T-helper 1 cell (primary cell): ENCODE measurements at places on chromosomes 5 and 9.

GRCh38 chr9:17116400-17116837 lies 18.4 kb upstream of the CNTLN start:
- DNase-seq, result no peak

- no peak for DNase-seq
These were observed 2.7 kb downstream of the PCDHGC3 start for GRCh38 chr5:141478321-141478945.

DNA sequence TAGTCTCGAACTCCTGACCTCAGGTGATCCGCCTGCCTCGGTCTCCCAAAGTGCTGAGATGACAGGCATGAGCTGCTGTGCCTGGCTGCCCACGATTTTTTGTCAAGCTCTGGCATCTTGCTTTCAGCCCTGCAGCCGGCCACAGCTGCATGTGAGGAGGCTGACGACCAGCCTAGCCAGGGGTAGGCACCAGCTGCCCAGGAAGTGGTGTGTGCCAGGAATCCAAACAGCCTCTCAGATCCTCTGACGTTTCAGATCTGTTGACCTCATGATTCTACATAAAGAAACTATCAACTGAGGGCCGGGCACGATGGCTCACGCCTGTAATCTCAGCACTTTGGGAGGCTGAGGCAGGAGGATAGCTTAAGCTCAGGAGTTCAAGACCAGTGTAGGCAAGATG lies 19.0 kb downstream of the DYNC2I2 start:
- no peak for DNase-seq

GRCh38 chr9:99567436-99567835 lies 254.2 kb upstream of the NR4A3 start:
- DNase-seq, result no peak

DNA sequence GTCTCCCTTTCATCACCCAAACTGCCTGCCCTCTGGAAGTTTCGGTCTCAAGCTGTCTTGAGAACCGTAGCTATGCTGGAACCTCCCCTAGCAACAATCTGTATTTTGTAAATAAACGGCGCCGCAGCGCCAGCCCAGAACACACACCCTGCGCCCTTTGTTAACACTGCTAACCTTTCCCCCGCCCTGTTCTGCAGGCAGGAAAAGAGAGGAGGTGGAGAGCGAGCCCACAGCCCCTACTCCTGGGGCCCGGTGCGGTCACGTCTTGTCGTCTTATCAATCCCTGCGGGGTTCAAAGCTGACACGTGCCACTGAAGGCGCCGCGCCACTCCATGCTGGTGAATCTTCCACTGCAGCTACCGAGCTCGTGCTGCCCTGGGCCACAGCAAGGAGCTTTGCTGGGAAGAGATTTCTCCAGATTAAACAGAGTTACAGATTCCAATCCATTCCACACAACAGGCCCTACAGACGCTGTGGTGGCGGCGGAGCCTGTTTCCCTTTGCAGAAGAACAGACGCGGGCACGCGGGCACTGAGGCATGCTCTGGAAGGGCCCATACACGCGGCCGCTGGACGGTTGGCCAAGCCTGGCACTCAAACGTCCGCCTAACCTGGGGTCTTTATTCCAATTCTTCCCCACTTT lies 25.3 kb downstream of the ZDHHC11B start:
- DNase-seq, result peak; percentile 72

GRCh38 chr5:136001466-136001981 lies 27.3 kb upstream of the TGFBI start:
- DNase-seq, result no peak

DNA sequence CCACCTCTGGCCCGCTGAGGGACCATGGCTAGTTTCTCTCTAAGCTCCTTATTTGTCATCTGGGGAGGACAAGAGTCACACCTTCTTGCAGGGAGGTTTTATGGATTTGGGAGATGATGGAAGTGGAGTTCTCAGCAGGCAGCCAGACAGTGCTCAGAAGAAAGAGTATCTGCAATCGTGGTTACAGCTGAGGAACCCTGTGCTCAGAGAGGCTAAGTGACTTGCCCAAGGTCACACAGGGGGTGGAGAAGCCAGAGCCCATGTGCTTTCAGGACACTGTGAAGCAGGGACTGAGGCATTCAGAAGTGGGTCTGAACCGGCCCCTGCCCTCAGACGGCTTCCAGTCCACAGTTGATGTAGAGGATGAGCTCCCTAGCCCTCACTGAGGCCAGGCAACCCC lies 10.8 kb downstream of the PRRX2 start:
- DNase-seq, result no peak

DNA sequence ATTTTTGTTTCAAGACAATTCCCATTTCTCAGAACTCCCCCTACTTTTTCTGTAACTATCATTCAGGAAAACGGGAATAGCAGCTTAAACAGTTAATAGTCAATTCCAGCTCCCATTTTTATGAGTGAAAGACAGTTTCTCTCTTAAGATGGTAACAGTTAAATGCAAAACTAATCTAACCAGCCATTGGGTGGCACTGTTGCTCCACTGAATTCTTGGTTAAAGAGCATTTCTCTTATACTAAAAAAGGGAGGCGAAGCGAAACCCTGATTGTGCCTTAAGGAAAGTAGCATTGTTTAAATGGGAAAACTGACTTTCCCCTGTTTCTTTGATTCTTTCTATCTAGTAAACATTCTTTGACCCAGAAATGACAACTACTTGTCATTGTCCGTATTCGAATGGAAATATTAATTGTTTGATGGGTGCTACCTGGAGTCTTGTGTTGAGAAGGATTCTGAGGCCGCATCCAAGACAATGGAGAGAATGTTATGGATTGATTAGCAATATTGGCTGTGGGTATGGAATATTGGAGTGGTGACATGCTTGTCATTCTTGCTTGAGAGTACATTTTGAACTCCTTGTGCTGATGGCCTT lies 507.8 kb downstream of the MAT2B start:
- no peak for DNase-seq

GRCh38 chr5:143865426-143866025 lies 53.6 kb downstream of the HMHB1 start:
- DNase-seq, result no peak

DNA sequence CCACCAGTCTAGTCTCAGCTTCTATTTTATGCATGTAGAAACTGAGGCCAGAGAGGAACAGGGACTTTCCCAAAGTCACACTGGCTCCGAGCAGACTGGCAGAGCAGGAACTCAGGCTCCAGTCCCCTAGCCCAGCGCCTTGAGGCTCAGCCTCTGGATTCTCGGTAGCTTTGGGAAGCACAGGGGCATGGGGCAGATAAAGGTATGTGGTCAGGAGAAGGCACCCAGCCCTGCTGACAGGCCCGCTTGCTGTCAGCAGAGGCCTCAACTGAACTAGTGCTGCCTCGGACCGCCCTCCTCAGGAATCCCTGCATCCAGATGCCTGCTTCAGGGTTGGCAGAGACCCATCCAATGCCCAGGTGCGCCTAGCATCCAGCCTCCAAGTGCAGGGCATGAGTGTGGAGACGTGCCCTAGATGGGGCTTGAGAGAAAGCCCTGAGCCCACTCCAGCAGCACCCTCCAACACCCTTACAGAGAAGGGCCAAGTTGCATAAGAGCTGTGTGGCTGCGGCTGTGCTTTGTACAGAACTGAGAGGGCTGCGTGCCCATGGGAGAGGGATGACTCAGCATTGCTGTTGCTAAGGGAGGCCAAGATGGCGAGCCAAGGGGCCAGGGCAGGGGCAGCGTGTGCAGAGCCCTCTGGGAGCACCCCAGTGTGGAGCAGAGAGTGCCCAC lies 168.6 kb downstream of the MACROH2A1 start:
- DNase-seq, result no peak

DNA sequence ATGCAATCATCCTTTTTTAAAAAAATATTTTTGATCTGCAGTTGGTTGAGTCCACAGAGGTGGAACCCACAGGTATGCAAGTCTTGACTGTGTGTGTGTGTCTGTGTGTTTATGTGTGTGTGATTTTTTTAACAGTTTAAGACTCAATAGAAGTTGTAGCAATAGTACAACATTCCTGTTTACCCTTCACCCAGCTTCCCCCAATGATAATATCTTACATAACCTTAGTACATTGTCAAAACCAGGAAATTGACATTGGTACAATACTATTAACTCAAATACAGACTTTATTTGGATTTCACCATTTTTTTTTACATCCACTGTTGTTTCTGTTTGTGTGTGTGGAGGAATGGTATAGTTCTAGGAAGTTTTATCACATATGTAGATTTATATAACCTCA lies 81.8 kb downstream of the SV2C start:
- DNase-seq, result no peak

DNA sequence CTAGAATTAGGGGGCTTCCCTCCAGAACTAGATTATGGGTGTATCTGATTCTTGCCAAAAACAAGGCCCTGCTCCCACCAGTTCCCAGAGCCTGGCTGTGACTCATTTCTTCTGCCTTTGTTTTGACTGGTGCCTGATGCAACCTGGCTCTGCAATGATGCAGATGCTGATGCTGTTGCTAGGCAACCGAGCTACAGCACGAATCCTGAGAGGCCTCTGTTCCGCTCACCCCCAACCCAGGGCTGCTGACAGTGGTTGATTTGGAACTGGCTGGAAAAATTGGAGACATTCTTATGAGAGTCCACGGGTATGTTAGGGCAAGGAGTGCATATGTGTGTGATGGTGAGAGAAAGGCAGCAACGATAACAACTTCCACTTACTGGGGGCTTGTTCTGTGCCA lies 100.3 kb downstream of the NSG2 start:
- peak; percentile 45 for DNase-seq

DNA sequence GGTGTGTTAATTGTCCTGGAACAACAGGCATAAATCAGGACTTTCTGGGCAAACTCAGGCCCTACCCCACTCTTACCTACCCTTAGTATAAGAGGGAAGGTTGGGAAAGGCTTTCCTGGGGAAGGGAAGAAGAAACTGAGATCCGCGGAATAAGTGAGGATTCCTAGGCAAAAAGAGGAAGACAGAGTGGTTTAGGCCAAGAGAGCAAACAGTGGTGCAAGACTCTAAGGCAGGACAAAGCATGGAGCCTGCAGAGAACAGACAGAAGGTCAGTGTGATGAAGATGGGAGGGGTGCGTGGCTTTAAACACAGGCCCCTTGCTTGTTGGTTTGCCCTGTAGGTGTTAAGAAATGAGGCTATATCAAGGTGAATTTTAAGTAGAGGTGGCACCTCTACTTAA lies 69.4 kb downstream of the TMC1 start:
- no peak for DNase-seq

- DNase-seq, result no peak
These were observed 186.0 kb upstream of the KLF4 start for GRCh38 chr9:107675351-107676259.

DNA sequence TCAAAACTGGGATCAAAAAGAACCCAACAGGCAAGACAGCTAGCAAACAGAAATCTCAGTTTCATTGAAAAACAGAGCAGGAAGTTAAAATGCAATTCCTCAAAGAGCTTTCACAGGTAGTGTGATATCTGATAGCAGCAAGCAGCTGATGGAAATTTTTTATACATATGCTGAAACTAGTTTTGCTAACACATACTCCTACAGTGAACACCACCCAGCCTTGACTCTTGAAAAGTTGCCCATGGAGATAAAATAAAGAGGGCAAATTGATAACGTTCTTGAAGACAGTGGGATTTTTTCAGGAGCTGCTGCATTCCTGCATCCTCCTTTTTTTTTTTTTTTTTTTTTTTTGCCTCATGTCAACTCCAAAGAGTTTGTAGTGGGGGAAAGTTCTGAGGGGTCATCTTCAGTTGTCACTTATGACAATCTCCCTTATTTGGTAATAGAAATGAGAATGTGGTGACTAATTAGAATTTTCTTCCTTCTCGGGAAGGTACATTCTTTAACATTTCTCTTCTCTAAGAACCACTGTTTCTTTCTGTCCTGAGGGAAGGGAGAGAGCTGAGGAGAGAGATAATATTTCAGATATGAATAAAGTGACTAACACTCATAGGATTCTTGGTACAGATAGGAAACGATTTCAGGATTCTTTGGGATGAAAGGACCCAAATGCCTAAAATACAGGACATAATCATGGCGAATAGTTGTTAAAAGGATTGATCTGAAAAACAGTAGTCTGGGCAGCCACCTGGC lies 24.6 kb downstream of the SH3RF2 start:
- no peak for DNase-seq

GRCh38 chr5:148974642-148975327 lies 88.1 kb downstream of the SH3TC2 start:
- DNase-seq, result no peak

DNA sequence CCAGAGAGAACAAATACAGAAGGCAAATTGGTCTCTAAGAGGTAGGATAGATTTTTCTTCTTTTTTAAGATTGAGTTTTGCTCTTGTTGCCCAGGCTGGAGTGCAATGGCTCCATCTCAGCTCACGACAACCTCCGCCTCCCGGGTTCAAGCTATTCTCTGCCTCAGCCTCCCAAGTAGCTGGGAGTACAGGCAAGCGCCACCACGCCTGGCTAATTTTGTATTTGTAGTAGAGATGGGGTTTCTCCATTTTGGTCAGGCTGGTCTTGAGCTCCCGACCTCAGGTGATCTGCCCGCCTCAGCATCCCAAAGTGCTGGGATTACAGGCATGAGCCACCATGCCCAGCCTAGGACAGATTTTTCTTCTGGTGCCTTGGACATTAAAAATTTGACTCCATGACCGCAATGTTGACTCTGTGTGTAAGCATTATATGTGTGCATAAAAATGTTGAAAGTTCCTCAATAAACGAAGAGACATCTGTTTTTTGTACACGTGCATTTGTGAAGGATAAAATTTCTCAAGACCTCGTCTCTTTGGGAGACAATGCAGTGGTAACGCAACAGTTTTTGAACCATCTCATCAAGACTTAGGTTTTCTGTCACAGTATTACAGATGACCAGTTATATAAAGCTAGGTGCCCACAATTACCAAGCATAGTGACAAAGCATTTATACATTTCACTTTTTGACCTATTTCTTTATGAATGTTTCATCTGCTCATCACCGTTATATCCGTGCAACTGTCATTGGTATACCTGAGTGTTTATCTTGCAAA lies 17.4 kb downstream of the VCP start:
- DNase-seq, result no peak

DNA sequence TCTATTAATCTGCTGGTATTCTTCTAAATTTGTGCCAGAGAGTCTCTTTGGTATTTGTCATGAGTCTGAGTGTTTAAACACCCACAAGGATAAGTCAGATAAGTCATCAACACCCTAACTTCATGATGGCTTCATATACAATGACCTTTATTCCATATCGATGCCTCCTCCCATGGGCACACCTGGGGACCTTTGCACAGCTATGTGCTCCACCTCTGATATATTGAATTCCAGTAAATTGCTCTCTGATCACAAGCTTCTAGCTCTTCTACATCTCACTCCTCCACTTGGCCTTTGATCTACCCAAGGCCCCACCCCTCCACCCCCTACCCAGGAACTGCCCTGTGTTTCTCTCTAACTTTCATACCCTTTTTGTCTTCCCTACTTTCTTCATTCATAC lies 102.7 kb upstream of the MIER3 start:
- DNase-seq, result no peak

DNA sequence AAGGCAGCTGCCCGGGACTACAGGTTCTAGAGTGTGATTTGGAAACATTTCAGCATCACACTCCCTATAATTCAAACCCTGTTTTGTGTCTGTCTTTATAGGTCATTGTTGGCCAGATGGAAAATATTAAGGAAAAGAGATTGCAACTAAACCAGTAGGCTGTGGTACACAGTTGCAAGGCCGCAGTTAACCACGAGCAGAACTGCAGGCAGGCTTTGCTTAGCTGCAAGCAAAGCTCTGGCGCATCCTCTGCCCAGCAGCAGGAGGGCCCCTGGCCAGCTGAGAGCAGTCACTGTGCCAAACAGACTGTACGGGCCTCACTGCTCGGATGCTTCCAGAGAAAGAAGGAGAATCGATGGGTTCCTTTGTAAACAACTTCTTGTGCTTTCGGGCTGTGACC lies 204.5 kb downstream of the DENND1A start:
- DNase-seq, result no peak
